ENCODE measurements at places on chromosomes 4 and X.

- no peak for DNase-seq
Observed at GRCh38 chrX:22922961-22923360, 76.8 kb upstream of the DDX53 start.

GRCh38 chr4:4296283-4296846 lies 6.3 kb downstream of the ZBTB49 start:
- no peak for DNase-seq

DNA sequence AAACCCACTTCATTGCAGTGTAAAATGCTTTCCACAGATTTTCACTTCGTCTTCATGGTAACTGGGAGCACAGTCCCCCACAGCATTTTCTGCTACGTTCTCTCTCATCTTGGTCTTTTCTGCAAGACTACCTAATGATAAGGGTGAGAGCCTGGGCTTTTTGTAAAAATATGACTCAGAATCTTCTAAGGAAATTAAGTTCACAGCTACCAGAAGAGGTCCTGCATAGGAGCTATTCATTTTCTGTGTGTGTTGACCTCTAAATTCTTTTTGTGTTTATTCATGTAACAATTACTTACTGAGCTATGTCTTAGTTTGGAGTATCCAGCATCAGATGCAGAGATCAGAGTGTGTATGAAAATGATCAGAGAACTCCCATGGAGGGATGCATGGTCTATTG lies 192.2 kb downstream of the CPEB2 start:
- DNase-seq: no peak

GRCh38 chr4:92035666-92036065 lies 268.1 kb upstream of the GRID2 start:
- no peak for DNase-seq

GRCh38 chr4:57044996-57045395 lies 65.2 kb downstream of the IGFBP7 start:
- no peak for DNase-seq

GRCh38 chr4:123398853-123399626 lies 2.4 kb downstream of the SPRY1 start:
- DNase-seq: no peak

- DNase-seq: no peak
Observed at GRCh38 chr4:103105558-103106356, 6.1 kb upstream of the BDH2 start.

GRCh38 chr4:163558539-163559044 lies 64.1 kb downstream of the TMA16 start:
- no peak for DNase-seq

Measured in NCI-H510A (cell line).